Adrenal gland (tissue), 19 donors: ENCODE measurements at places on chromosomes 4 and X. TPM values are rescaled to one million over a fixed set of nuclear protein-coding genes. Genes with fewer than 3 reads are reported as not detected.

GRCh38 chr4:112451831-112452230, 64.1 kb downstream of the NEUROG2 start:
- no peaks in the 10 kb centered on the region for H3K4me1 ChIP-seq
- no peak overlapping the region for H3K27ac ChIP-seq
- no peak overlapping the region for H3K4me3 ChIP-seq
- DNase-seq = no peak
- H3K36me3 ChIP-seq = no peaks in the 10 kb centered on the region

GRCh38 chrX:108439961-108440696, 491 bp downstream of the COL4A5 start:
- H3K27ac ChIP-seq = no peak overlapping the region
- peak; percentile 46 for DNase-seq
- H3K36me3 ChIP-seq = no peaks in the 10 kb centered on the region
- no peaks in the 10 kb centered on the region for H3K4me1 ChIP-seq
- H3K27me3 ChIP-seq = peaks cover 23% of the 10 kb centered on the region

- H3K27ac ChIP-seq = no peak overlapping the region
- DNase-seq = no peak
- H3K36me3 ChIP-seq = no peaks in the 10 kb centered on the region
- H3K27me3 ChIP-seq = no peaks in the 10 kb centered on the region
- H3K4me1 ChIP-seq = no peaks in the 10 kb centered on the region
Observed at GRCh38 chrX:31421441-31421840, 349.6 kb upstream of the FTHL17 start.

DNA sequence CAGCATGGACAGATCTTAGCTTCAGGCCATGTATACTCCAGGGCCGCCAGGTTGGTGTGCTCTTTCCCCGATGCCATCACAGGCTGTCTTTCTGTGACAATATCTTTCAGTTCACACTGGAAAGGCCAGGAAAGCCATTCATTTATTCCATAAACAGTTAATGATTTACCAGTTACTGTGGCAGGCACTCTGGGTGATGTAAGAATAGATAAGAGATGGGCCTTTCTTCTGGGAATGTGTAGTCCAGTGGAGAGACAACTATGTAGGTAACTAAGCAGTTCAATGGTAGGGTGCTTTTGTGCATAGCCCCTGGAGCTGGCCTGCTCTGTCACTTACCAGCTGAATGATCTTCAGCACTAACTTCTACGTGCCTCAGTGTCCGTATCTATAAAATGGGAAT, 46.3 kb upstream of the LEF1 start:
- no peak overlapping the region for H3K27ac ChIP-seq
- no peaks in the 10 kb centered on the region for H3K4me1 ChIP-seq
- no peaks in the 10 kb centered on the region for H3K36me3 ChIP-seq
- DNase-seq = no peak

Gene WNK3
- 3.6 TPM for polyA plus RNA-seq

Gene PDZD4
- 9.5 TPM for polyA plus RNA-seq

Gene PCDH11X
- polyA plus RNA-seq = 1.3 TPM
